ENCODE measurements at places on chromosomes 11 and 22.

DNA sequence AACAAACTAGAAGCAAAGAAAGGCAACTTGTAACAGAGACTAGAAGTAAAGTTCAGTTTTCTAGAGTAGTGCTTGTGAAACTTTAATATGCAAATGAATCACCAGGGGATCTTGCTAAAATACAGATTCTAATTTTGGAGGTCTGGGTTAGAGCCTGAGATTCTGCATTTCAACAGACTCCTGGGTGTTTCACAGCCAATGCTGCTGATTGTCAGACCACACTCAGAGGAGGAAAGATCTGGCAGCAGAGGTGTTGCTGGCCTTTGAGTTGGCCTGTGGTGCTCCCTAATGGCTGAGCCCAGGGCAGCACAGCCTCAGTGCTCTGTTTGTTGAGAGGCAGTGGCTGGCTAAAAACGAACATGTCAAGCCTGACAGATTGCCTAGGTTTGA, 5.4 kb downstream of the CRY2 start:
- DNase-seq = no peak

DNA sequence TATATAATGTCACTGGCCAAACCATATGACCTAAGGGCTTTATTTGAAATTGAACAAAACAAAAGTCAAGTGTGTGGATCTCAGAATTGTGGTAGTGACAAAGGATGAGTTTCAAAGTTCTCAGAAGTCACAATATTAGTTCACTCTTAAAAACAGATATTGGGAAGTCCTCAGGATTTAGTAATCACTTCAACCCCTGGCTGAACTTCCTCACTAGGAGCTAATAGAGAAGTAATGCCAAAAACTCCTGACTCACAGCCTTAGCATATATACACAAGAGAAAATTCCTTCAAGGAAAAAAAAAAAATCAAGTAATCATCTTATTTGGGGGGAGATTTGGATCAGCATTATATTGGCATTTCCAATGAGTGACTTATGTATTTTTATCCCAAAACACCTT, 75.6 kb upstream of the APOA1 start:
- no peak for DNase-seq

DNA sequence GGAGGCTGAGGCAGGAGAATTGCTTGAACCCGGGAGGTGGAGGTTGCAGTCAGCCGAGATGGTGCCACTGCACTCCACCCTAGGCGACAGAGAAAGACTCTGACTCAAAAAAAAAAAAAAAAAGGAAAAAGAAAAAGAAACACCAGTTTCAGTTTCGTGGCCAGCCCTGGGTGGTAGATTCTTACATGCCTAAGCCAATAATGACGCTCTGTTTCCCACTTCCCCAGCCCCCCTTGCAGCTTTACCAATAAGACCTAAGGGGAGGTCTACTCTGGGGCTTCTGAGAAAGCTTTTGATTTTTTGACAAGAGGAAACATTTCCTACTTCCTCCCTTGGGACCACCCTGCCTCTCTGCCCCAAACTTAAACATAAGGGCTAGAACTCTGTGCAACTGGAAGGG, 30.0 kb upstream of the PTPRJ start:
- peak; percentile 5 for DNase-seq

DNA sequence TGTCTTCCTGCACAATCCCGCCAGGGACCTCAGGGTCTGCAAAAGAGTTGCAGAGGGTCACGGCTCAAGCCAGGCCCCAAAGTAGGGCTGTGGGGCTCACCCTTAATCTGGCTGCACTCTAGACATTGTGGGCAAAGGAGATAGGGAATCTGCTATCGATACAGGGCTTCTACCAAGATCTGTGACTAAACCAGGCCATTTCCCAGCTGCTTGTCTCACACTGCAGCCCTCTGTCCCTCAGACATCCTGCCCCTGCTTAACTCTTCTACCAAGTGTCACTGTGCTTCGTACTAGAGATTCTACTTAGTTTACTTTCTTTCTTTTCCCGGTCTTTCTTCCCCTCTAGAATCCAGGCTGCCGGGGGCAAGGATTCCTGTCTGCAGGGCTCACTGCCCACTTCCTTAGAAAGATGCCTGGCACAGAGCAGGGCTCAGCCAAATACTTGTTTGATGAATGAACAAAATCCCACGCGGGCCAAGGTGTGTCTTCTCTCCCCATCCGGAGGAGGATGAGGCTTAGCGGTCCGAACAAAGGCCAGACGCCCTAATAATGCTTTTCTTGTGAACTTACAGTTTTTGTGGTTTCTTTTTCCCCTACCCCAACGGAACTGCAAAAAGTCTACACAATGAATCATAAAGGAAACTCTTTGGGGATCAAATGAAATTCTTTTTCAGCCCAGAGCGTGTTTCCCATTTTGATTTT, 61.3 kb upstream of the ANO1 start:
- DNase-seq = no peak

DNA sequence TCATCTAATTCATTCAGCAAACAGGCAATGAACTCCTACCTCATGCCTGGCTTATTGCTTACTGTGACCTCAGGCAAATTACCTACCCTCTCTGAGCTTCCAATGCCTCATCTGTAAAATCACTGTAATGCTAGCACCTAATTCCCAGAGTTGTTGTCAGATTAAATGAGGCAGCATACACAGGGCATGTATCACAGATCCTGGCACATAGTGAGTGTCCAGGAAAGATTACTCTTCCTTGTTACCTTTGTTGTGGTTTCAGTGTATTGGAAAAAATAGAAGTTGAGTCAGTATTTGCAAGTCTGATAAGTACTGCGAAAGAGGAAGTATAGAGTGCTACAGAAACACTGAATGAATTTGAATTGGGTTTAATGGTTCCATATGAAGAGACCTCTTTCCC, 26.4 kb upstream of the LRRC55 start:
- no peak for DNase-seq

- DNase-seq = no peak
Observed at GRCh38 chr22:50182176-50183081, 3.3 kb upstream of the TRABD start.

GRCh38 chr11:13160346-13160745, 117.2 kb upstream of the BMAL1 start:
- DNase-seq = no peak

DNA sequence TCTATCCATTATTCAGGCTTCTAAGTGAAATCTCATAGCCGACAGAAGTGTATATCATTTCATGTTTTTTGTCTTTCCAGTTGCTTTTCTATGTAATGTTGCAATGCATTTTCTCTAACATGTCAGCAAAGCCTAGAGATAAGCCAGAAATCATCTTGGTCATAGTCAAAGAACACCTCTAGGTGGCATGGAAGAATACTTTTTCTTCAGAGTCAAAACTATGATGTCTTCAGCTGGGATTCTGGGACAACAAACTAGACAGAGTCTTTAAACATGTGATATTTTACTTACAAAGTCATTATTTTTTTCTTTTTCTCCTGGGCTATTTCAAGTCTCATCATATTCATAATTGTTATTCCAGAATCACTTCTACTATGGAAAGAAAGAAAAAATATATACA, 4.4 kb downstream of the GAS2 start:
- no peak for DNase-seq

DNA sequence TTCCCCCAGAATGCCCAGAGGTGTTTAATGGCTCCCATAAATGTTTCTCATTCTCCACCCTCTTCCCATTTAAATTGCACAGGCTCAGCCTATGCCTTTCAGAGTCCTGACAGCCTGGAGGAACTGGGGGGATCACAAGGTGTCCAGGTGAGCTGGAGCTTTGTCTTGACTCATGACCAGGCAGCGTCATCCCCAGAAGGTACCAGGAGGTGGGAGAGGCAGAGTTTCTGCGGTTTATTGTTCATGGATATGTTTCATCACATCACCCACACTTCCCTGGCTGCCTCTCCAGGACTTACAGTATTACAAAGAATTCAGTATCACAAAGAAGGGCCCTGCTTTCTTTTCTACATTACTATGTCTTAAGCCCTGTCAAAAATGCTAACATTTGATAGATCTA, 103.2 kb upstream of the GALNT18 start:
- no peak for DNase-seq

All from stimulated activated CD4-positive, alpha-beta T cell treated with anti-CD3 and anti-CD28 coated beads, Interleukin-1b, Interleukin-23, amount 100 ng/mL, for 1 hour (primary cell).